ENCODE measurements at places on chromosomes 16 and 17.

- DNase-seq, result no peak
Measured at GRCh38 chr16:73369851-73370250, 321.9 kb upstream of the ZFHX3 start.

GRCh38 chr17:31674717-31675349, 184.2 kb downstream of the COPRS start:
- peak; percentile 76 for DNase-seq

GRCh38 chr17:75694536-75694935, 26.7 kb upstream of the ITGB4 start:
- no peak for DNase-seq

DNA sequence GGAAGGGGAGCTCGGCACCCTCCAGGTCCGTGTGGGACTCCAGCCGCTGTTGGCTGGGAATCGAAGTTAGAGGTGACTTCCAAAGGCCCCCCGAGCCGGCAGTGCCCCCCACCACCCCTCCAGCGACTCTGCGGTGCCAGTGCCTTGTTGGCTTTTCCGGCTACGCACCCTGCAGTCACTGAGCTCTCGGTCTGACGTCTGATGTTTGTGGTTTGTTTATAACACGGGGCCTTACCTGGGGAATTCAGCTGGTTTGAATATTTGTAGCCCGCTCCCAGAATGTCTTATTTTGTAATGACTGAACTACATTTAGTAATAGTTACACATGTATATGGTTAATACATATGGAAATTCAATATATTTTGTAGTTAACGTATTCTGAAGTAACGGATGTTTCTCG, 7.1 kb upstream of the BAIAP3 start:
- DNase-seq, result no peak

- DNase-seq, result no peak
Measured at GRCh38 chr16:72821185-72821950, 226.6 kb downstream of the ZFHX3 start.

DNA sequence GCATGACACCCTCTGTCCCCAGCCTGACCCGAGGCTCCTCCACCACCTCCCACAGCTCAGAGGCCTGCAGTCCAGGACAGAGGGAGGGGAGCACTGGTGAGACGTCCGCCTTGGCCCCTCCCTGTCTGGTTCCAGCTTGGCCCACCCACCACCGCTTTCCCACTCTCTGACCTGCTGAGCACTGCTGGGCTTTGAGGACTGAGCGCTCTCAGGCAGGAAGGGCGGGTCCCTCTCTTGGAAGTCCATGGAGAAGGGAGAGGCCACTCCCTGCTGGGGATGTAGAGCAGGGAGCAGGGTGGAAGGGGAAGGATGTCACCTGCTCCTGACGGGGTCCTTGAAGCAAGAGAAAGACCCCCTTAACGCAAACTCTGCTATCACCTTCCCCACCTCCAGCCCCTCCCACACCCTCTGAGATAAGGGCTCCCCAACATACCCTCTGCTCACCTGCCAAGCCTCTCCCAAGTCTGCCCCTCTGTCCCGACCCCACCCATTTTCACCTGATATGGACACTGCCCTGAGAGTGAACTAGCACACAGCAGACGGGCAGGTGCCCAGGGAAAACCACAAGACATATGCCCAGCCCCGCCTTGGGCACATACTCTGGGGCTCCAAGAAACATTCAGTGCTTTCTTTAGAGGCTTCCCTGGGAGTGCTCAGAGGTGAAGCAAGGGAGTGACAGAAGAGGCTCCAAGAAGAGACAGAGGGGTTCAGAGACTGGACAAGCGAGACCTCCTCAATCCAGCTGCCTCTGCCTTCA, 1.4 kb downstream of the OSBPL7 start:
- no peak for DNase-seq

GRCh38 chr16:84724606-84725309, 25.0 kb downstream of the USP10 start:
- DNase-seq, result no peak

DNA sequence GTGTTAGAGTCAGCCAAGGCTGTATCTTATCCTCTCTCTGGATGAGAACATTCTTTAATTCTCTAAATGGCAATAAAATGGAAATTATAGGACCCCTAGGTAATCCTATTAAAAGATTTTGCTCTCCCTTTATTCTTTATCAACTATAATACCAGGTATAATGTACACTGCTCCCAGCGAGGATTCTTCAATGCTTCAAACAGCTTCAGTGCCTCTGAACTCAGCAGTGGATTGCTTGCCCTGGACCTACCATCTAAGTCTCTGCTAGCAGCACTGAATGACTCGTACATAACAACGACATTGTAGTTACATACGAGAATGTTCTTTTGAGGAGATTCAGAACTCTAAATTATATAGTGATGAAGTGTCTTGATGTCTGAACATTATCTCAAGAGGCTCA, 3.7 kb upstream of the OR3A2 start:
- no peak for DNase-seq

DNA sequence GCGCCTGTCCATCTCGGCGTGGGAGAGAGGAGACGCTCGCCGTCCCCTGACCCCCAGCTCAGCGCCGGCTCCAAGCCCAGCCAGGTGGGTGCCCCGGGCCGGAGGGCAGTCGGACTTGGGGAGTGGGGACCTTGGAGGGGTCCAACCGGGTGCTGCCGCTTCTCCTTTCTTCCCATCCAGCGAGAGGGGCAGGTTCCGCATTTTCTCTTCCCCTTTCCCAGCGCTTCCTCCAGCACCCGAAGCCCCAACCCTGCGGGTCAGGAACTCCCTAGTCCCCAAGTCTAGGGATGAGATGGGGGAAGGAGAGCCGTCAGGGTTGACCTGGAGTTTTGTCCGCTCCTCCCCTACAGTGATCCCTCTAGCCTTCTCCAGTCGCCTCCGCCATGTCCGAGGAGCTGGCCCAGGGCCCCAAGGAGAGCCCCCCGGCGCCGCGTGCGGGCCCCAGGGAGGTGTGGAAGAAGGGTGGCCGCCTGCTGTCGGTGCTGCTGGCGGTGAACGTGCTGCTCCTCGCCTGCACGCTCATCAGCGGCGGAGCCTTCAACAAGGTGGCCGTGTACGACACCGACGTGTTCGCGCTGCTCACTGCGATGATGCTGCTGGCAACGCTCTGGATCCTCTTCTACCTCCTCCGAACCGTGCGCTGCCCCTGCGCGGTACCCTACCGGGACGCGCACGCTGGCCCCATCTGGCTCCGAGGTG, at the start of gene OTOP2:
OTOP2 (plus strand) TSS at position 24 of the 699 bp plus-strand sequence; CDS start at position 384, 360 bp downstream.
- no peak for DNase-seq

DNA sequence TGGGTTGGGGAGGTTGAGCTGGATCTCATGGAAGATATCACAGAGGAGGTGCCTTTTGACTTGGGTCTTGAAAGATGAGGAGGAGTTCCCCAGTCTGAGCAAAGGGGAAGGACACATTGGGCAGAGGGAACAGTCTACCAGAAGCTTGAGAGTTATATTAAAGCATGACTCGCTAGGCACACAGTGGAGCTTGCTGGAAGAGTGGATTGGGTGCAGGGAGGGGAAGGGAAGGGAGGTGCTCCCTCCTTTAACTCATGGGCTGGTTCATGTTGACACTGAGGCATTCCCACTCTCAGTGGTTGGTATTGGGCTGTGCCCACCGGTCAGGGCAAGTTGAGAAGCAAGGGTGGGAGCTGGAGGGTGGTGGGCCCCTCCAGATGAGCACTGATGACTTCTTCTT, 5.9 kb downstream of the TMEM98 start:
- DNase-seq, result no peak

DNA sequence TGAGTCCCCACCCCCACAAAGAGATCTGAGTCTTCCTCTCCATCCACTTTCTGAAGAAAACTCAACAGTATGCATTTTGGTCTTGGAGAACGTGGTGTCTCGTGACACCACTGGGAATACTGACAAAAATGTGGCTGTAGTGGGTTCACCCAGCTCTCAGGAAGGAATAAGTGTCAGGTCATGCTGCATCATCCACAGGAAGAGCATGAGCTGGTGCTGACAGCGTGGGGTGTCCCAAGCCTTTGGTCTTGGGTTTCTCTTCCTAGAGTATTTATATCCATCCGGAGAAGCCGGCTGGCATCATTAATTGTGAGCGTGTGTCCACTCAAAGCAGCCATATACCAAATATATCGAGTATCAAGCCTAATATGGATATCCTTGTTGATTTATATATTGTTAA, 55.9 kb downstream of the C17orf67 start:
- DNase-seq, result no peak

GRCh38 chr17:42017866-42018200, 594 bp upstream of the DNAJC7 start:
- no peak for DNase-seq

GRCh38 chr16:23371368-23371767, 69.3 kb downstream of the SCNN1B start:
- no peak for DNase-seq

- DNase-seq, result no peak
Measured at GRCh38 chr17:21211825-21212479, 2.0 kb downstream of the TMEM11 start.

GRCh38 chr16:11032000-11032921, 87.9 kb downstream of the CLEC16A start:
- no peak for DNase-seq

DNA sequence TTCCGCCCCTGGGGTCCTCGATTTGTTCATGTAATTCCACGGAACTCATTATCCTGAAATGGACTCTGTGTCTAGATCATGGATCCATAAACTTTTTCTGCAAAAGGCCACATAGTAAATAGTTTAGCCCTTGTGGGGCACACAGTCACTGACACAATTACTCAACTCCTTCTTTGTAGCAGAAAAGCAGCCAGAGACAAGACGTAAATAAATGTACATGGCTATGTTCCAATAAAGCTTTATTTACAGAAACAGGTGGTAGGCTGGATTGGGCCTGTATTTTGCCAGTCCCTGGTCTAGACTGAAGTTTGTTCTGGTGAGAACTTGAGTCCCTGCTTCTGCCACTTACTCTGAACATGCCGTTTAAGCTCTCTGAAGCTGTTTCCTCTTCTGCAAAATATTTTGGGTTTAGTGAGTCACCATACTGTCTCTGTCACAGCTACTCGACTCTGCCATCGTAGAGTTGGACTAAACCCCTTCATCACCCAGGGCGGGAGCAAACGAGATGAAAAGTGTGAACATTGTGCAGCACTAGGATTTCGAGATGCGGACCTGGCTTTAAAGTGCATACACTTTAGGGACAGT, 61.9 kb upstream of the FOXF1 start:
- DNase-seq, result no peak

DNA sequence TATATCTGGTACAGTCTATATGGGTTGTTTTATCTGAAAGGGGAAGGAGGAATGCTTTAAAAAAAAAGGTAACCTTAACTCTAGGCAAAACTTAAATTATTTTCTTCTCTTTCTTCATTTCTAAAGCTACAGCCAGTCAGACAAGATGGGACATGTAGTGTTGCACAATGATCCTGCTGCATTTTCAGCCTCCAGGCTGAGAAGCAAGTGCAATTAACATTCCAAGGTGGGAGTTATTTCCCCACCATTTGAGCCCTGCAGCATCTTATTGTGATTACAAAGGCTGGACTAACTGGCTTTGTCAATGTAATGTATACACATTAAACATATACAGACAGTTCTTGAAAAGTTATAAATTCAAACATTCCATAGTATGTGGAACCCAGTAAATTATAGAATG, 22.6 kb upstream of the NF1 start:
- DNase-seq, result no peak

- DNase-seq, result no peak
Measured at GRCh38 chr17:52604105-52604504, 445.6 kb upstream of the CA10 start.

DNA sequence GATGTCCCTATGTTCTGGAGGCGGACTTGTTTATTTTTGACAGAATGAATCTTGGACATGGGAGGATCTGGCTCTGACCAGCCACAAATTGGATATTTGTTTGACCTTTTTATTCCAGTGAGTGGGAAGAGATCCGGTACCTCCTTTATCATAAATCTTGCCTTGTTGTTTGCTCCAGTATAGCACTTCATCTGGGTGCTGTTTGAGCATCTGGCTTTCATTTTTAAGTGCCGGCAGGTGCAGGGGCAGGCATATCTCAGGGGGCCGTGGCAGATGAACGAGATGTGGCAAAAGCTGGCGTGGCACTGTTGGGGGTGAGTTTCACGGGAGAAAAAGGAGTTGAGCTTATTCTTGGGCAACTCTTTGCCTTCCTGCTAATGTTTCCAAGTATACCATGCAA, 37.8 kb downstream of the MSI2 start:
- DNase-seq, result no peak

DNA sequence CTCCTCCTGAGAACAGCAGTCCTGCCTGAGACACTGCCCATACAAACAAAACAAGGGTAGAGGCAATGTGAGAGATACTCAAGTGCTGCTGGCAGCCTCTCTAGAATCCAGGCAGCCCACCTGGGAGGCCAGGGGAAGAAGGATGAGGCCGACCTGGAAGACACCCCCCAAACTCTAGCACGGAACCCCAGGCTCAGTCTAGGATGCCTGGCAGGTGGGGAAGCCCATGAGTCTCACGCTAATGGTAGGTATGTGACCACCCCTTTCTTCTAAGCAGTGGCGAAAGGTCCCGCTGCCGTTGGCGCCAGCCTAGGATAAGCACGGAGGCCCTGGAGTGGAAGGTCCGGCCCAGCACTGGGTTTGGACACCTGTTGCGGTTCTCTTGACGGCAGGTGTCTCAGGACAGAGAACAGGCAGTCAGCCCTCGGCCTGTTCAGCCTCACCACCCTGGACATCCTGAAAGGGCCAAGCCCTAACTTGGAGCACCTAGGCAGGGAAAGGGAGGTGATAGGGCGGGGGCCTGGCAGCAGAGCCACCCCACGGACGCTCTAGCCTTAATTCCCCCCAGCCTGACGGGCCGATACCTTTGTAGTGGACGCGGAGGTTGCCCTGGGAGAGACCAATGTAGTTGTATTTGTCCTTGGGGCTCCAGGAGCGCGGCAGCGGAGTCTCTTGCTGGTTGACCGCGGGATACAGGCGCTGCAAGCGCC, 487 bp downstream of the RANBP10 start:
- DNase-seq, result no peak

- DNase-seq, result no peak
Measured at GRCh38 chr17:8518326-8518725, 82.6 kb downstream of the NDEL1 start.

GRCh38 chr17:1446201-1446600, 9.8 kb downstream of the CRK start:
- no peak for DNase-seq

DNA sequence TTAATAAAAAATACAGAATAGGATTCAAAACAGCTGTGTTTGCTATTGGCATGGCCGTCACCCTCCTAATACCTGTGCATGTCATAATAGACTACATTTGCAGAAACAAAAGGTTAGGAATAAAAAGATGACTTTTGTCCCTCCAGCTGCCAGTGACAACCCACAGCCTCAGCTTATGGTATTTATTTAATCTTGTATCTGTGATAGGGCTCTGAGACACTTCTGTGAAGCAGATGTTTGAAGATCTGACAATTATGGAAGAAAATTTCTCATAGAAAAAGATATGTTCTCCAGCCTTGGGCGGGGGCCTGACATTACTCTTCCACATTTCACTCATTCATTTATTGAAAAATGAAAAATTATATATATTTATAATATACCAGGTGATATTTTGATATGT, 62.2 kb downstream of the PITPNC1 start:
- no peak for DNase-seq

Data from RCC 7860 (cell line).